ENCODE measurements at places on chromosomes 16 and 17.

DNA sequence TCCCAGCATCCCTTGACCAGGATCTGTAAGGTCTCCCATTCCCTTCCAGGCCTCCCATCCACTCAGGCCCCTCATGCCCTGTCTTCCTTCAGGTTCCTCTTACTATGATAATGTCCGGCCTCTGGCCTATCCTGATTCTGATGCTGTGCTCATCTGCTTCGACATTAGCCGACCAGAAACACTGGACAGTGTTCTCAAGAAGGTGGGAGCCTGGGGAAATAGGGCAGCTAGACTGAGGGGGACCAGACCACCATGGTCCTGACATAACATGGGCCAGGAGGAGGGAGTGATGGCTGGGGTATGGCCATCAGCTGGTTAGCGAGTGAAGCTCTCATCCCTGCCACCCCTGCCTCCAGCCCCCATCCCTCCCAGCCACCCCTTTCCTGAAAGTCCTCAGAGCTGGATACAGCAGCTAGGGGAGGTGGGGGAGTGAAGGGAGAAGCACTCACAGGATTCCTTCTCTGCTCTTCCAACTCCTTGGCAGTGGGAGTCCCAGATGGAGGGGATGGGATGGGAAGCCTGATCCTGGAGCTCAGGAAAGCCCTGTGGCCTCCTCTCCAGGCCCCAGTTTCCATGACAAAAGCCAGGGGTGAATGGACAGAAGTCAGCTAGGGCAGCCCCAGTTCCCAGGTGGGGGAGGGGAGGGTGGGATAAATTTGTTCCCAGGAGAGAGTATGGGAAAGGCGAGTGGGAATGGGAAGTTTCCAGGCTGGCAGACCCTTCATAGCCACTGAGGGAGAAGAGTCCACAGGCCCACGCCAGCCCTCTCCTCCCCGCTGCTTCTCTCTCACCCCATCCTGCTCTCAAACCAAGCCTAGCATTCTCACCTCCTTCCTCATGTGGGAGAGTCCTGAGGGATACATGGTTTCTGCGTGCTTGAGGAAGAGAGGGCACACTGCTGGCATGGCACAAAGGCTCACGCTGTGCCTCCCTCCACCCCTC is 2.3 kb downstream of the RND2 start:
- DNase-seq: no peak

DNA sequence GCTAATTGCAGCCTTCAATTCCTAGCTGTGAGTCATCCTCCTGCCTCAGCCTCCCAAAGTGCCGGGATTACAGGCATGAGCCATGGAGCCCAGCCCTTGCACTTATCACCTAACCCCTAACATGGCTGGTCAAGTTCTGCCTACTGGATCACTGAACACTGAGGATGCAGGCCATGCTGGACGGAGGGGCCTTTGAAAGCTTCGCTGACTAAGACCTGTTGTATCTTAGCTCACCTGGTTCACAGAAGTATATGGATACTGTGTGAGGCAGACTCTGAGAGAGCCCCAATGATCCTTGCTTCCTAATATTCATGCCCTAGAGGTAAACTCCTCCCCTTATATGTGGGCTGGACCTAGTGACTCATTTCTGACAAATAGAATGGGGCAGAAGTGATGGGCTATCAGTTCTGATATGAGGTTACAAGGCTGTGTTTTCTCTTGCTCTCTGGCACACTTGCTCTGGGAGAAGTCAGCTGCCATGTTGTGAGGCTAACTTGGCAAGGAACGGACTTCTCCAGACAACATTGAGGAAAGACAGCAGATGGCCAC is 11.7 kb upstream of the TMIGD1 start:
- DNase-seq: no peak

DNA sequence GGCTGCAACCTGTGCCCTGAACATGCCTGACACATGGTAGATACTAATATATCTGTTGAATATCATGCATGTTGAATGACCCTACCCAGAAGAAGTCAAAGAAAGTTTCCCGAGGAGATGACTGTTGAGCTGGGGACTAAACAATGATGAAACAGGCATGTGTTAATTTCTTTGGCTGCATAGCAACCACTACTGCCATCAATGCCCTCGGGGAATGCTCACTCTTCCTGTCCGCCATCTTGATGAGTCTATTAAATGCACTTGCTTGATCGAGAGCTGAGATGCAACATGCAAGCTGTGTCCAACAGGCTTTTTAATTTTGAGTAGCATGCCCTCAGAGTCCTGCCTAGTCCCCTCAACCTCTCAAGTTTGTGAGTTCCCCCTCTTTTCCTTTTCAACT is 31.3 kb downstream of the GRIN2A start:
- no peak for DNase-seq

GRCh38 chr16:53741546-53741945 is 37.6 kb downstream of the FTO start:
- DNase-seq: no peak

DNA sequence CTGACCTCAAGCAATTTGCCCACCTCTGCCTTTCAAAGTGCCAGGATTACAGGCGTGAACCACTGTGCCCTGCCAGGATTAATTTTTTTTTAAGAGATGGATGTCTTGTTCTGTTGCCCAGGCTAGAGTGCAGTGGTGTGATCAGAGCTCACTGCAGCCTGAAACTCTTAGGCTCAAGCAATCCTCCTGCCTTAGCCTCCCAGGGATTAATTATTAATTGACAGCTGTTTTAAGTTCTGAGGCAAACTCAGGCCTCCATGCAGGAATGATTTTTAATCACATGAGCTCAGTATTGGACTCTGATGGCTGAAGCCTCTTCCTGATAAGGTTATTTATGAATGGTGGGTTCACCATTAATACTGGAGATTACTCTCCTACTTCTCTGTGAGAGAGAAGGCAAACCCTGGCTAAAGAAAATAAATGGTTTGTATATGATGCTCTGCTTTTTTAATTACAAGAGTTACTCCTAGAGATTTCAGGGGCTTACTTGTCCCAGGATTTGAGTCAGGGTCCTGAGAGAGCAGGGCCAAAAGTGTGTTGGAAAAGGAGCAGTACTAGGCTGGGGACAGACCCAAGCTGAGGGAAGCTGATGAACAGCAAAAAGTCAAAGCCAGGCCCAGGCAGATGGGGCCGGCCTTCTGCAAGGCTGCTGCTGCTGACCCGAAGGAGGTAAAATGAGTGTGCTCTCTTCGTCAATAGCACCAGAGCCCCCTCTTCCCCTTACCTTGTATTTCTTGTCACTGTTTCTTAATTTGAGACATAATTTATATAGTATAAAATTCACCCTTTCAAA is 56.9 kb upstream of the HAS3 start:
- no peak for DNase-seq

- DNase-seq: no peak
Observed at GRCh38 chr17:63833026-63833740, 5.7 kb upstream of the FTSJ3 start.

- DNase-seq: no peak
Observed at GRCh38 chr17:62804822-62805221, 3.3 kb downstream of the MARCHF10 start.

GRCh38 chr16:81803332-81803731 is 24.2 kb downstream of the PLCG2 start:
- DNase-seq: no peak

DNA sequence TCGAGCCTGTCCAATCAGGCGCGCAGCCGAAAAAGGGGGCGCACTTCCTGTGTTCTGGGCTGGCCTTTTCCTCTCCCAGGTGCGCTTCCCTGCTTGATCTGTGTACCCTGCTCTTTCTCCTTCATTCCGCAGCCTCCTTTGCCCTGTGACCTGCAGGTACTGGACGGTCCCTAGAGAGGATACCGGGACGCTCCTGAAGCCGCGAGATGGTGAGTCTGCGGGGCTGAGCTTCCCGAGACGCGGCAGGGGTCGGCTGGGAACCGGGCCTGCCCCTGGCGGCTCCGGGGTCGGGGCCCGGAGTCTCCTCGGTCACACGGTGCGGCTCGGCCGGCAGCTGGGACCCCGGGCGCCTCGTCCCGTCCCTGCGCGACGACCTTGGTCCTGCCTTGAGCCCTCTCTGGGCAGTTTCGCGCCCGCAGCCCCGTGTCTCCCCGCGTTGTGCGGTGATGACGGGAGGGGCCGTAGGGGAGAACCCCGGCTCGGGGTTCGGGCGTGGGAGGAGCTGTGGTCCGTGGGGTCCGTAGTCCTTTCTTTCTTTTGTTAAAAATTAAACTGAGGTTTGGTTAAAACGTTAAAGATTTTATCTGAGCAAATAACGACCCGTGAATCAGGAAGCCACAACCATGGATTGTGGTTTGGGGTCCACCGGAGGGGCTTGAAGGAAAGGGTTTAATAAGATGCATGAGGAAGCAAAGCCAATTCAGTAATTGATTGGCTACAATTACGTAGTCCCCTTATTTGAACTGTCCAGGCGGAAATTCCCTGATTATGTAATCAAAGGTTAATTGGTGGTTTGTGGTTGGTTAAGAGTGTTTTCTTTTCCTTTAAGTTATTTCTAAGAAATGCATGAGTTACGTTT is 172.8 kb upstream of the ZNF267 start:
- DNase-seq: peak; percentile 87

DNA sequence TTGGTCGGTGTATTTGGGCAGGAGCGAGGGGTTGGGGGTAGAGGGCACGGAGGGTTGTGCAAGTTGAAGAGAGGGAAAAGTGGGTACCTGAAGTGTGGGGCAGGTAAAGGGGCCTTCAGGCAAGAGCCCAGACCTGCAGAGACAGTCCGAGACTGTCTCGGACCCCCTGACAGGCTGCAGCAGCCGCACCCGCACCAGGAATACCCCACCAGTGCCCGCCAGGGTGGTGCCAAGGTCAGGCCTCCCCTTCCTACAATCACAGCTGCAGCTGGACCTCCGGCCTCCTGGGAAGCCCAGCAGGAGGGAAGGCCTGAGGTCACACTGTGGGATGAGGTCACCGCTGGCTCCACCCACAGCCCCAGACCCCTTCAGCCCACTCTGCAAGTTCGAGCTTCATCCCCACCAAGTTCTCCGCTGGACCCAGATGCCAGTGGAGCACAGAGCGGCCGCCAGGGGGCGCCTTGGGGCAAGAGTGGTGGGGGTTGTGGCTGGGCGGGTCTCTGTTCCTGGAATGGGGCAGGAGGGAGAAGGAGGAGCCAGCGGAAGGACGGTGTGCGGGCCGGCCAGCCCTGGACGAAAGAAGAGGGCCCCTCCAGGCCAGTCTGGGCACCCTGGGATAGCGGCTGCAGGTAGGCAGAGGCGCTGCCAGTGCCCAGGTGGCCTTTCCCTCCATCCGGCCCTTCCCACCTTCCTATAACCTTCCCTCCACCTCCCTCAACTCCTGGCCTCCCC is at the start of gene HSD3B7:
TSS of gene HSD3B7 (plus strand) at position 539 of the 732 bp plus-strand sequence. CDS start 452 bp downstream, outside the sequence.
- peak; percentile 86 for DNase-seq

GRCh38 chr16:89620406-89620841 is 7.0 kb downstream of the DPEP1 start:
- no peak for DNase-seq

- DNase-seq: no peak
Observed at GRCh38 chr16:10126686-10127085, 55.5 kb downstream of the GRIN2A start.

DNA sequence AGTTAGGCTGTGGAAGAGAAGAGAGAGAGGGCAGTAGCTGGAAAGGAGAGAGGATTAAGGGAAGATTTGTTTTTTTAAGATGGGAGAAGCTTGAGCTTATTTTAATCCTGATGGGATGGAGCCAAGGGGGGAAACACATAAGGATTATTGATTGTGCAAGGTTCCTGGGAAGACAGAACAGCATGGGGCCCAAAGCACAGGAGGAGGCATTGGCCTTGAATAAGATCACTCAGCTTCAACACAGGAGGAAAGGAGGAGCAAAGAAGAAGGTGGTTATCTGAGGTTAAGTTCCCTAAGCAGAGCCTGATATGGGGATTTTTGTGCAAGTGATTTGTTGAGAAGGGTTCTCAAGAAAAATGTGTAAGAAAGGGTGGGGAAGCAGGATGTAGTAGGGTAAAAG is 169.8 kb downstream of the ABCC12 start:
- DNase-seq: no peak

GRCh38 chr17:32161506-32162365 is 19.4 kb downstream of the RHOT1 start:
- DNase-seq: no peak

- DNase-seq: no peak
Observed at GRCh38 chr16:13376174-13376573, 474.8 kb downstream of the SHISA9 start.

DNA sequence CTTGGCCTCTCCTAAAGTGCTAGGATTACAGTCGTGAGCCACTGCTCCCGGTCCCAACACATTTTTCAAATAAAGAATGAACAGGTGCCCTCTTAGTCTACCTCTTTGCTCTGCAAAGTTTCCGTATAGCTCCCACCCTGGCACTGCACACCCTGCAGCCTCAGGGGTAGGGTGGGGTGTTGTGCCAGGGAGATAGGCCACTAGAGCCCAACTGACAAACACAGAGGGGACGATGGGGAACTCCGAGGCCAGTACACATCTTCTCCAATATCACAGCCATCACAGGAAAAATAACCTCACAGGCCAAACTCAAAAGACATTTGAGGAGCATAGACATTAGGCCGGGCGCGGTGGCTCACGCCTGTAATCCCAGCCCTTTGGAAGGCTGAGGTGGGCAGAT is 2.7 kb upstream of the SLC12A4 start:
- DNase-seq: no peak

GRCh38 chr16:86635176-86635876 is 57.0 kb downstream of the FOXL1 start:
- DNase-seq: no peak

GRCh38 chr16:89320782-89321501 is 103.4 kb downstream of the ZNF778 start:
- no peak for DNase-seq

DNA sequence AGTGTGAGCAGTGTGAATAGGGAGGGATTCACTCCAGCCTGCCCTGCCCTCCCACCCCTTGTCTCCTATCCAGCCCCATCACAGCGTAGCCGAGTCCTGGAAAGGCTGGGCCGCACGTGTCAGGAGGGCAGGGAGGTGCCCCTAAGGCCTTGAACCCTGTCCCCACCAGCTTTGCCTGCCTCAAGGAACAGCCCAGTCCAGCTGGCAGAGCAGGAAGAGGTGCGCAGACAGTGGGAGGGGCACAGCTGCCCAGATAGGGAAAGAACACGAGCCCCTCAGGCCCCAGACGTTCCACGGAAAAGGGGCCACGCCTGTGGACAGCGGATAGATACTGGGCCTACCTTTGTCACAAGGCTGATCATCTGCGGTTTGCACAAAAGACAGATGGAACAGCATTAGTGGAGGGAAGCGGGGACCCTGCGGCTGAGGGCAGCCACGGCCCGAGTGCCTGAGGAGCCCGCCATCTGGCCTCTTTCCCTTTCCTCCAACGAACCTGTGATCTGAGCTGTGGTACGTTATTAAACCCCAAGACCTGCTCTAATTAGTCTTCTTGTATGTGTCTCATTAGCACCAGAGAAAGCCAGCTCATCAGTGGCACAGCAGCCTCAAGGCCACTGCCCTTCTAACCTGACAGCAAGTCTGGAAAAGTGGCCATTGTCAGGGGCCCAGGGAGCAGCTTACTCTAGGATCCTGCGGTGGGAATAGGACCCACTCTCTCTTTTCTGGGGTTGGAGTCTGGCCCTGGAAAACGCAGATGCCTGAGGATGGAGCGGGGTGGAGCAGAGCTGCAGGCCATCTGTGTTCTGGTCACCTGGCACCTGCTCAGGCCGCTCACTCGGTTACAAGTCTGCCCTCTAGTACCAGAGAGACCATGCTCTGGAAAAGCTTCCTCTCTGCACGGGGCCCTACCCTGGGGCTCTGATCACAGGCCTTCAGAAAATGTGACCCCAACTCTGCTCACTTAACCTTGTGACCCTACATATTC is 16.3 kb downstream of the MPP3 start:
- no peak for DNase-seq

- DNase-seq: no peak
Observed at GRCh38 chr17:31512104-31512740, 120.7 kb downstream of the RAB11FIP4 start.
